Psoas muscle (tissue), 8 donors: ENCODE measurements at places on chromosomes 2 and 18. TPM values are rescaled to one million over a fixed set of nuclear protein-coding genes. Genes with fewer than 3 reads are reported as not detected.

DNA sequence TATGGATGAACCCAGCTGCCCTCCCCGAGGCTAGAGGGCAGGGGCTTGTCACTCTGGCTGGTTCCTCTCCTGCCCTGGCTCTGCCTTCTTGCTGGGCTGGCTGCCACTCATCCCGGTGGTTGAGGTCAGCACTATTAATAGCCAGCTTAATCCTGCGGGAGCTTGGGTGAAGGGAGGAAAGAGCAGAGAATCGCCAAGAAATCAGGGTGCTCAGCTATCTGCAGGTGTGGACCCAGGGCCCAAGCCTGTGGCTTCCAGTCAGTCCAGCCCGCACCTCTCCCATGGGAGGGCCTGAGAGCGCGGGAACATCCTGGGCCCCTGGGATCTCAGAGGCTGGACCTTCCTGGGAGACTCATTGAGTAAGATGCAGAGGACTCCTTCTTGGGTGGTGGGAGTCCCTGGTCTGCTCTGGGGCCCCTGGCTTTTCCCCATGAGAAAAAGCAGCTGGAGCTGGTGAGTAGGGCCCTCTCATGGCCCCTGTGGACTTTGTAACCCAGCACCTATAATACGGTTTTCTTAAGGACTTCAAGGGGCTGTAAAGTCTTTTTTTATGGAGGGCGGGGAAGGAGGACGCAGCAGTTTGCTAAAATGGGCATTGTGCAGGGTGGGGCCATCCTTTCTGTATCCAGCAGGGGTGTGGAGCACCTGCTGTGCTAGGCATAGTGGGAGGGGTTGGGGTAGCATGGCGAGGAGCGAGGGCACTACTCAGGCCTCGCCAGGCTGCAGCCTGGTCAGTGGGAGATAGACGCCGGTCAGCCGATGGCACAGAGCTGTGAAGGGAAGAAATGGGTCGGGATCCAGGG lies 27.4 kb upstream of the CNNM3 start:
- peak; percentile 89 for DNase-seq

DNA sequence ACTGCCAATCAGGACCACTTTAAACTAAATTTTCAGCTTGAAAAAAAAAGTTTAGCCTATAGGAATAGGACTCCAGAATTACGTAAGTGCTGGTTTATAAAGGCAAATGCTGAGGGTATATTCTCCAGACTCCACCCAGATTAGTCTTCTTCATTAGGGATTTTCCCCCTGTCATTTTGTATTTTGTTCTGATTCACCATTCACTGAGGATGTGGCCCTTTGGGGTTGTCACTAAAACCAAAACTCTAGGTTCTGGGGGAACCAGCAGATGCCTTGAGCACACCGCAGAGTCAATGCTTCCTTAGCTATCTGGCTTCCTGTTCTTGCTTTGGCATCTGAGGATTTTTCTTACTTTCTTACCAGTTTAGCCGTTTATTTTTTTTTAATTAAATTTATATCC lies 10.5 kb downstream of the SCYGR4 start:
- DNase-seq, result no peak

CDH20 gene
- 16.3 TPM for polyA plus RNA-seq

DNA sequence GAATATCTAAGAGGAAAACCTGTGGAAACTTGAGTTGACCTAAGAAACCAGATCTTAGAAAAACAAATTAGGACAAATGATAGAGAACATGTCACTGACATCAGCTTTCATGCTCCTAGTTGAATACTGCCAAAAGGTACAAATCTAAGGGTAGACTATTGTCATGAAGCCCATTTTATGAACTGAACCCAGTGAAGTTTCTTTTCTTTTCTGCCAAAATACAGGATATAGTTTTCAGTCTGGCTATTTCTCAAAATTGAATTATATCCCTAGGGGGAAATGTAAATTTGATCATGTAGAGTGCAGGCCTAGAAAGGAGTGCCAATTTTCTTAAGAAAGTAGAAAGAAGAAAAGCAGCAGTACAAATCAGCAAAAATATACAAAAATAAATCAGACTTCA lies 46.6 kb downstream of the FSIP2 start:
- no peak for DNase-seq

DNA sequence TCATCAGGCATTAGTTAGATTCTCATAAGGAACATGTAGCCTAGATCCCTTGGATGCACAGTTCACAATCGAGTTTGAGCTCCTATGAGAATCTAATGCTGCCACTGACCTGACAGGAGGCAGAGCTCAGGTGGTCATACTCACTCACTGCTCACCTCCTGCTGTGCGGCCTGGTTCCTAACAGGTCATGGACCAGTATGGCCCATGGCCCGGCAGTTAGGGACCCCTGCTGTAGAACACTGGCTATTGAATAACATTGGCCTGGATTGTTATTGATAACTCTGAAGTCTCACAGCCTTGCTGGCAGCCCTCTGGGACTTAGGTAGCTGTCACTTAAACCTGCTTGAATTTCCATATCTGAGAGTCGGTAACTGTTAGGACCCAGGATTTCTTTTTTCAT lies 114.5 kb upstream of the ALPP start:
- no peak for DNase-seq

DSG4 gene
- polyA plus RNA-seq, result not detected

TMEM169 gene
- 0.07 TPM for polyA plus RNA-seq

SERPINB10 gene
- polyA plus RNA-seq, result not detected

GRCh38 chr18:38369772-38370690 lies 804.4 kb upstream of the CELF4 start:
- no peak for DNase-seq
